Stimulated activated naive CD4-positive, alpha-beta T cell treated with Interleukin-2 at 50 U/mL for 16 hours (primary cell): ENCODE measurements at places on chromosomes 16 and 17.
A peak's percentile ranks its signal among the peaks of the same experiment; 100 is the strongest.

DNA sequence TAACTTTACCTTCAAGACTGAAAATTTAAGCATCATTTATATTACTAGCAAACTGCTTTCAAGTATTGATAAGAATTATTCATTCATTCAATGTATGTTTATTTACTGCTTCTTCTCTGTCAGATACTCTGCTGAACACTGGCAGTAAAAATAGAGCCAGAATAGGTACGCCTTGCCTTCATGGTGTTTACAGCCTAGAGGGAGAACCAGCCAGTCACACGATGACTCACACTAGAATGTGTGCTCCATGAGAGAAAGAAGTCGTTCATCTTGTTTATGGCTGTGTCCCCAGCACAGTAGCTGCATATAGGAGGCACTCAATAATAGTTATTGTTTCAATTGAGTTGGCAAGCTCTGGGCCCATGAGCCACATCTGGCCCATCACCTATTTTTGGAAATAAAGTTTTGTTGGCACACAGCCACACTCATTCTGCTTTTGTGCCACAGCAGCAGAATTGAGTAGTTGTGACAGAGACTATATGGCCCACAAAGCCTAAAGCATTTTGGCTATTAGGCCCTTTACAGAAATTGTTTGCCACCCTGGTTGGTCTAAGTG, 84.2 kb downstream of the TMC6 start:
- DNase-seq = no peak

DNA sequence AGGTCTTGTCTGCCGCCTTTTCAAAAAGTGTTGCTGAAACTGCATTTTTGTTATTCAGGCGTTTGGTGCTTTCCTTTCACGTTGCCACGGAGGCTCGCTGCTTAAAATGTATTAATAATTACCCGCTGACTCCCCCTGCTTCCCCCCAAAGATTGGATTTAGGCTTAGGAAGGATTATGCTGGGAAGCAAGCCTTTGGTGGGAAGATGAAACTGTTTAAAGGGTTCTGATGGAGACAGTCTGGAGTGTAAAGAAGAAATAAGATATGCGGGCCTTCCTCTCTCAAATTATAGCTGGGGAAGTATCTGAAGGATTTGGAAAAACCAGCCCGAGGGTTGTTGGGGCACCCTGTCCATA, 1.1 kb downstream of the KSR1 start:
- DNase-seq = no peak

GRCh38 chr17:17781591-17782496, 54.9 kb downstream of the SREBF1 start:
- no peak for DNase-seq

DNA sequence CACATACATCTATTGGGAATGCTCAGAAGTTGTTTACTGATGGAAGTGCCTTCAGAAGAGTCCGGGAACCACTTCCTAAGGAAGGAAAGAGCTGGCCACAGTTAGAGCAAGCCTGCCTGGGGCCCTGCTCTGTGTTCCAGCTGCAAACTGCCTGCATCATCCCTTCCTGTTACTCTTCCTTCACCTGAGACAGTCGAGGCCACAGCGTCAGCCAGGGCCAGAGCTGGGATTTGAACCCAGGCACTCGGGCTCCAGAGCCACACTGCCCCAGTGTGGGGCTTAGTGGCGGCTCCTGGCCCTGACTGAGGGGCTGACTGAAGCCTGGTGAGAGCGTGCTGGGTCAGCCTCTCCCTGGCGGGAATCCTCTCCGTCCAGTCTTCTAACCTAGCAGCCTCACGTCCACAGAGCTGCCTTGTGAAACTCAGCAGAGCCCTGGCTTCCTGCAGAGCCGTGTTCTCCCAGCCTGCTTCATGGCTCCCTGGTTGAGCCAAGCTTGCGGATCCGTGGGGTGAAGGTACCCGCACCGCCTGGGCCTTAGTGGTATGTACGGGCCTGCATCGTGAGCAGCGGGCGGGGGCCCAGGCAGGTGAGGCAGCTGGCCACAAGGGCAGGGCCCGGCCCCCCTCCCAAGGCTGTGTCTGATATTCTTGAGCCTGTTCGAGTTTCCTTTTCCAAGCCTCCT, 4.6 kb upstream of the C17orf99 start:
- DNase-seq = no peak

GRCh38 chr17:65190467-65191097, 53.4 kb downstream of the RGS9 start:
- DNase-seq = no peak

DNA sequence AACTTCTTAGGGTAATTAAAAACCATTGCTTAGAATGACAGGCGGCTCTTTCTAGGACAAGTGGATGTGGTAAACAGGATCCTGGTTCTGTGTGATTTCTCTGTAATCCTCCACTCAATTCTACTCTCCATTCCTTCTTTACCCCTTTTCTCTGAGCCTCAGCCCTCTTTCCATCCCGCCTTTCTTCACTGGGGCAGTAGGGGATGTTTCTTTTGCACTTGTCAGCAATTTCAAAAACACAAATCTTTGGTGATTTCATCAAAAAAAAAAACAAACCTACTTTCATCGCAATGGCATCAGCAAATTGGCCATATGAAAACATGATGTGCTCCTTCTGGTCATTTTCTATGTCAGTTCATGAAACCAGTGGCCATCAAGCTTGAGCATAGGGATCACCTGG, 104.6 kb downstream of the CDK5R1 start:
- DNase-seq = no peak

DNA sequence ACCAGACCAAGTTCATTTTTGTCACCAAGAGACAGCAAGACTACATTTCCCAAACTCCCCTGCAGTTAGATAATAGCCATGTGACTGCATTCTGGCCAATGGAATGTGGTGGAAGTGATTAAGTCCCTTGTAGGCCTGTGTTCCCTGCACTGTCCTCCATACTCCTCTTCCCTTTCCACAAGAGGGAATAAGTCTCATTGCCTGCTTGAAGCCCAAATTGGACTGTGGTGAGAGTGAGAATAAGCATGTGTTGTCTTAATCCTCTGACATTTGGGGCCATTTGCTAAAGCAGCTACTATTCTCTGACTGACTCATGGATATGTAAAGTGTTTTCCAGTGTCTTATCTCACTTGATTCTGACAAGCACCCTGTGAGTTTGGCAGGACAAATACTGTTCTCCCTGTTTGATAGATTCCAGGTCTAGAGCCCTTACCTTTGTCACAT, 20.7 kb downstream of the PIK3R6 start:
- no peak for DNase-seq

- no peak for DNase-seq
These were observed 18.7 kb downstream of the ACSM3 start for GRCh38 chr16:20782470-20782869.

GRCh38 chr17:83067071-83067717, 12.2 kb upstream of the METRNL start:
- DNase-seq = no peak

GRCh38 chr16:17168181-17168580, 302.6 kb downstream of the XYLT1 start:
- no peak for DNase-seq

- peak; percentile 32 for DNase-seq
These were observed at the start of gene MYO15B for GRCh38 chr17:75587675-75588595. Gene MYO15B (plus strand): TSS chr17:75587800. CDS start chr17:75588058, 258 bp downstream.

DNA sequence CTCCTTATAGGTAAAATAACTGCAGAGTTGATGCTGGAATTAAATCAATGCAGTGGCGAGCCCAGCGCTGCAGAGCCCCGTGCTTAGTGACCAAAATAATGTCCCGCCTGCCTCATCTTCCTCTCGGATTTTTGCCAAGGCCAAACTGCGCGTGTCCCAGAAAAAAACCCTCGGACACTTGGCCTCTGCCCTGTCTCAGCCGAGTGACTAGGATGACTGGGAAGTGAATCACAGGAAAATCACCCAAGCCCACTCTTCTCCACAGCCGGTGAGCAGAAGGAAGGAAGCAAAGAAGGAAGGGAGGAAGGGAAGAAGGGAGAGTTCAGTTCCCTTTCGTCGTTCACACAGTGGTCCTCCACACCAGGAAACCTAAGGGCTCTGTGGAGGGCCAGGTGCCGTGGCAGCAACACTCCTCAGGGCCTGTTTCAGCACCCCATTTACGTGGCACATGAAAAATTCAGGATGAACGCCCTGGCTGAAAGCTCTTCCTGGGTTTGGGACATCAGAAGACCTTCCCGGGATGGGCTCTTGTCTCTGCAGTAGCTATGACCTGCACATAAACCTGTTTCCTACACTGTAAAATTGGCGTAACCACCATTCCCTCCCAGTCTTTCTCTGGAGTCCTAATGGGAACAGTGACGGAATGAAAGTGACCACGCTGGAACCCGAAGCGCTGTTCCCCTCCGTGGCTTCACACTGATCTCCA, 25.4 kb upstream of the HOXB13 start:
- DNase-seq = no peak

GRCh38 chr16:1182950-1183907, 30.3 kb downstream of the CACNA1H start:
- DNase-seq = no peak

GRCh38 chr16:87853411-87854052, 15.8 kb downstream of the SLC7A5 start:
- peak; percentile 86 for DNase-seq

- DNase-seq = no peak
These were observed 134.4 kb downstream of the SPACA3 start for GRCh38 chr17:33126086-33126485.

DNA sequence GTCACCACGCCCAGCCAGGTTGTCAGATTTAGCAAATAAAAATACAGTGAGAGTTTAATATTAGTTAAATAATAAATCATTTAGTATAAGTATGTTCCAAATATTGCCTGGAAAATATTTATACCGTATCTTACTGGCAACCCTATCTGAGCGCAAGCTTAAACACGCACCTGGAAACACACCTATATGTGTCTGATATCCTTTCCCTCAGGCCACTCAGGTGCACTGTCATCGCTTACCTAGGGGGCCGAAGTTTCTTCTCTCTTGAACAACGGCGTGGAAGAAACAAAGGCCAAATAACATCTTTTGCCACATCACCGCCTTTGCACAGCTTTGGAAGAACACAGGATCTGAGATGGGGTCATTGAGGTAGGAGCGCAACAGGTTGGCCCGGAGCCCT, 54.0 kb downstream of the LYRM1 start:
- DNase-seq = no peak

DNA sequence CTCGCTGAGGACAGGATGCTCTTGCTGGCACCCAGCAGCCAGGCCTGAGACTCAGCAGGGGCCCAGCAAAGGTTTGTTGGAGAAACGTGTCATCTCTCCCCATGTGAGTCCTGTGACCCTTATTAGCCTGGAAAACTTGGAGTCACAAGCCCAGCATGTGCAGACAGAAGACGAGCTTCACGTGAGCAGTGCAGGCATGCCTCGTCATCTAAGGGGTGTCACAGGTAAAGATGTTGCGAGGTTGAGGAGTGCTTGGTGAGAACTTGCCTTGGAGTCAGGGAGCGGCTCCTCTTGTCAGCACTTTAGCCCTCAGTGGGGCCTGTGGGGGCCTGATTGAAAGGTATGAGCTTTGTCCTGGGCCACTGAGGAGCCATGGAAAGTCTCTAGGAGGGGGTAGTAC, 2.1 kb upstream of the CTRL start:
- no peak for DNase-seq

- no peak for DNase-seq
These were observed 16.0 kb upstream of the RAP1GAP2 start for GRCh38 chr17:2780256-2780655.

- no peak for DNase-seq
These were observed 43.1 kb downstream of the IRF8 start for GRCh38 chr16:85941863-85942644.

DNA sequence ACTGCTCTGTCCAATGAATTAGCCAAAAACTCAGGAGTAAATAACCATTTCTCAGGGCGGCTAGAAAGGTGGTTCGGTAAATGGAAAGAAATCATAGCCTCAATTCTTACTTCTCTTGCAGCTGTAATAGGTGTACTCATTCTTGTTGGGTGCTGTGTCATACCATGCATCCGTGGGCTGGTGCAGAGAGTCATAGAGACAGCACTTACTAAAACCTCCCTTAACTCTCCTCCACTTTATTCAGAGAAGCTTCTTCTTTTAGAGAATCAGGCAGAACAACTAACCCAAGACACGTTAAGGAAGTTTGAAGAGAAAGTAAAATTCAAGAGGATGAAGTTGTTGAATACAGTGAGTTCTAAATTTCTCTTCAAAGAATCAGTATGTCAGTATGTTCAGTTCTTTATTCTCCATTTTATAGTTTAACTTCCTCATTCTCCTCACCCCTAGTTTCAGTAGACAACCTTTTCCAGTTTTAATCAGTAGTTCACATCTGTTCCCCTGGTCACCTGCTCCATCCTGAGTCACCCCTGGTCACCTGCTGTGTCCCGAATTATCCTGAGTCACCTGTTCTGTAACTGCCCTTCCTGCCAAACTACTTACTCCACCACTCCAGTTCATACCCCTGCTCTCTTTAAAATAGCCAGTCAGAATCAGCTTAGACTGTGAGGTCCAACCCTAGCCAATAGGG, 85.9 kb downstream of the EMP2 start:
- no peak for DNase-seq

DNA sequence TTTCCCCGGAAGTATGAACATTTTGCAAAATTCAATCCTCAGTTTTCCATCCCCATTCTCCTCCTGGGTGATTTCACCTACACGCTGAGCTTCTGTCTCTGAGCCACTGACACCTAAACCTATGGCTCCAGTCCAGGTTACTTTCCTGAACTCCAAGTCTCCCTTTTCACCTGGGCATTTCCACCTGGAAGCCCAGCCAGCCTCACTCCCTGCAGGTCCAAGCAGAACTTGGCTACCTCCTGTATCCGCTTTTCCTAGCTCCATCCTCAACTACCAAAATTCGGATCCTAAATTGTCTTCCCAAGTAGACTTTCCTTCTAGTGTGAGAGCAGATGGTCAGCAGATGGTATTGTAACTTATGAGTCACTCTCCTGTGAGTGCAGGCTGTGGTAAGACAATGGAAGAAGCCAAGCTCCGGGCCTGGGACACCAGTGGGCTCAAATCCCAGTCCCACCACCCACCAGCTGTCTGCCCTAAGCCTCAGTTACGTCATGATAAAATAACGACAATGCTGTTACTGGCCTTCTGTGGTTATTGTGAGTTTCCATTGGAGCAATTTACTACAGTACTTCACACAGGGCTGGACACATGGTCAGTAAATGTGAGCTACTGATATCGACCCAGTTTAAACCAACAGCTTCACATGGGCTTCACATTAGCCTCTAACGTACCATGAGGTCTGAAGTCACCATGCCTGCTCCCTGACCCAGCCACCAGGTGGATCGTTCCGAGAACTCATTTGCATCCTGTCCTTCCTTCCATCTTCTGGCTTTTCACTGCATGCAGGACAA, 33.3 kb downstream of the PECAM1 start:
- no peak for DNase-seq

DNA sequence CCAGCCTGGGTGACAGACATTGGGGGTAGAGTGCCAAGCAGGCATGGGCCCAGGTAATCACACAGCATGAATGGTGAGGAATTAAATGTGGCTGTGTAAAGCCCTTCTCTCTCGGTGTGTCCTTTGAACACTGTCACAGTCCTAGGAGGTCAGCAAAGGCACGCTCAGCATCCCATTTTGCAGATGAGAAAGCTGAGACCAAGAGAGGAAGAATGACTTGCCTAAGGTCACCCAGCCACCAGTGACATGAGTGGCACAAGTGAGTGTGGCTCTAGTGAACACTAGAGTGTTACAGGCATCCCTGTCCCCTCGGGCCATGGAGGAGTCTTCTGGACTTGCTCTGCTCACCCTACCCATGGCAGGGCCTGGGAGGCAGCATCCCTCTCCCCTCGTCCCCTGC, 10.7 kb downstream of the CTF1 start:
- no peak for DNase-seq

GRCh38 chr17:19486351-19487023, 47.2 kb upstream of the SLC47A1 start:
- no peak for DNase-seq

GRCh38 chr17:27989046-27989445, 53.4 kb upstream of the NLK start:
- DNase-seq = no peak
